ENCODE measurements at places on chromosomes 12 and 14.

GRCh38 chr12:56146492-56147460, 5.6 kb upstream of the MYL6B start:
- no peak for DNase-seq

DNA sequence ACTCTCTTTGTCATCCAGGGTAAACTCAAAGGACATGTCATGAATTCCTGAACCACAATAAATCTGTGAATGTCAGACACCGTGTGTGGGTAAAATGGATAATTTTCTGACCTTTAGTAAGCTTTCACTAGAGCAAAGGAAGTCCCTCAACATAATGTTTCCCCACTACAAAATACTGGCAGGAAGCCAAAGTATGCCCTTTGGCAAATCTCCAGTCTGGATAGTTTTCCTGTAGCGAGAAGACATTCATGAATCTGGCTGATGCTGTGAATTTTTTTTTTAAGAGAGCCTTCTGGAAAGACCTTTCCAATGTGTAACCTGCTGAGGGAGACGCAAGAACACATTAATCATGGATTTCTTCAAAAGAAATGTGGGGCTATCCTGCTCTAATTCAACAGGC, 389.6 kb upstream of the DDHD1 start:
- peak; percentile 2 for DNase-seq

- DNase-seq, result no peak
Measured at GRCh38 chr14:101772770-101773169, 11.3 kb downstream of the PPP2R5C start.

- no peak for DNase-seq
Measured at GRCh38 chr14:63454863-63455622, 88.1 kb downstream of the PPP2R5E start.

DNA sequence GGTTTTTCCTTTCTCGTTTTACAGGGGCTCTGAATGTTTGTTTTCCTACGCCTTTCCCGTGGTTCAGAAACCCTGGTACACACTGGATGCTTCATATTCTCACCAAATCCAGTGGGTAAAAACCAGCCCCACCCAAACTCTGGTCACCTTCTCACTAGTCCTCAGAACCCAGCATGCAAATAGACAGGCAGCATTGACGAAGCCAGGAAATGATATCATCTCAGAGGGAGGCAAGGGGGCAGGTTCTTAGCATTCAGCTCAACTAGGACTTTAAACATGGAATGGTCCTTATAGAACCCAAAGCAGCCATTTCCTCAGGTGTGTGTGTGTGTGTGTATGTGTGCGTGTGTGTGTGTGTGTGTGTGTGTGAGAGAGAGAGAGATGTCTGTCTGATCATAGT, 142.0 kb downstream of the KCNK10 start:
- no peak for DNase-seq

GRCh38 chr12:132617135-132617701, 1.4 kb upstream of the P2RX2 start:
- DNase-seq, result no peak
